NCI-H510A (cell line): ENCODE measurements at places on chromosomes 11 and 22.

DNA sequence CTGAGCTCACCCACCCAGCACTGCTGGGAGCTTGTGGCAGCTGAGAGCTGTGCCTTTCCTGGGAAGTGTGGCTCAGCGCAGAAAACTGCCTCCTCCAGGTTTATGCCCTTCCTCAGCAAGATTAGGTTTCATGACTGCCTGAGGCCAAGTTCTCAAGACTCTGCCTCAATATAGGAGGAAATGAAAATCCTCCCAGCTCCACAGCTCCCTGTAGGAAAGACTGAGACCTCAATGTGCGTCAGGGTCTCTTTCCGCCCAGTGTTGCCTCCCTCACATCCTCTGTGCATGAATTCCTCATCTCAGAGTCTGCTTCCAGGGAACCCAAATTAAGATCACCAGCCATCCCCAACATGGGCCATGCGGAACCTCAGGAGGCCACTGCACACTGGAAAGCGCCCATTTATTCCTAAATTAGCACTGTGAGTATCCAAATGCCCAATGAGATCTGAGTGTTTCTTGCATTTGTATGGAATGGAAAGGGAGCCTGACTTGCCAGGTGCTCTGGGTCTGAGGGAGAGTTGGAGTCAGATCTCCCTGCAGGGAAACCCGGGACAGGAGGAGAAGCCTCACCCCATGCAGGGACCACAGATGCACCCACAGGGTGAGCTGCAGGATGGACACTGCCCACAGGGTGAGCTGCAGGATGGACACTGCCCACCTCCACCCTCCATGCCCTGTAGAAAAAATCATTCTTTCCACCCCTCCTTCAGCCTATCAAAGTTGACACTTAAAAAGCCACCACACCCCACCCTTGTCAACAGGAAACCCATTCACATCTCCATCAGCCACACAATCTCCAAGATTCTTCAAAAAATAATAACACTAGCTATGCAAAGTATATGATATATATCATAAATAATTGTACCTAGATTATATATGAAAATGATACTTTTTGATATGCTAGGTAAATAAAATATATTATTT, 97.4 kb upstream of the IGLL5 start:
- DNase-seq, result no peak

DNA sequence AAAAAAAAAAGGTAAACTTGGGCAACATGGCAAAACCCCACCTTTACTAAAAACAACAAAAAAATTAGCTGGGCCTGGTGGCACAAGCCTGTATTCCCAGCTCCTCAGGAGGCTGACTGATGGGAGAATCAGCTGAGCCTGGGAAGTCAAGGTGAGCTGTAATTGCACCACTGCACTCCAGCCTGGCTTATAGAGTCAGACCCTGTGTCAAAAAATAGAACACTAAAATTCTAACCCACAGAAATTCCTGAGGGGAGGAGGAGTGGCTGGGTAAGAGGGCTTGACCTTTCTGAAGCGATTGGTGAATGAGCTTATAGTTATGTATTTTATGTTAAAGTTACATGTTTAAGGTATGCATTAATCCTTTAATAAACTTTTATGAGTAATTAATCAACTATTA, 53.3 kb downstream of the FAT3 start:
- DNase-seq, result no peak

GRCh38 chr22:42925598-42925997, 68.5 kb upstream of the ARFGAP3 start:
- DNase-seq, result no peak

DNA sequence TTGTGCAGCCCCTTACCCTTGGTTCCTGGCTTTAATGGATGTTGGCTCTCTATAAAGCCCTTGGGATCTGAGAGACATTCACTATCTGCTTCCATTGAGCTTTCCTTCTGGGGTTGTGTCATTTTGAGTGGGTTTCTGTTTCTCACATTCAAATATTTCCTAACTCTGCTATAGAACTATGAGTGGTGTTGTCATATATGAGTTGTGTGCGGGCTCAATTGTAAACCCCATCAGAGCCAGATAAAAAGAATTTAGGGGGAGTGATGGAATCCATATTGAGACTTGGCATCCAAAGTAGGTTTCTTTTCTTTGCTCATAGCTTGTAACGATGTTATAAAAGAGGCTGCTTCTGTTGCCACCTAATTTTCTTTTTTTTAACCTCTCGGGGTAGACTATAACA, 41.8 kb upstream of the SPON1 start:
- DNase-seq, result no peak

GRCh38 chr11:12673601-12673923, 659 bp upstream of the TEAD1 start:
- no peak for DNase-seq

GRCh38 chr11:61422226-61422625, 7.5 kb downstream of the CPSF7 start:
- no peak for DNase-seq

- DNase-seq, result no peak
Observed at GRCh38 chr11:19800162-19800561, 87.5 kb downstream of the NAV2 start.

DNA sequence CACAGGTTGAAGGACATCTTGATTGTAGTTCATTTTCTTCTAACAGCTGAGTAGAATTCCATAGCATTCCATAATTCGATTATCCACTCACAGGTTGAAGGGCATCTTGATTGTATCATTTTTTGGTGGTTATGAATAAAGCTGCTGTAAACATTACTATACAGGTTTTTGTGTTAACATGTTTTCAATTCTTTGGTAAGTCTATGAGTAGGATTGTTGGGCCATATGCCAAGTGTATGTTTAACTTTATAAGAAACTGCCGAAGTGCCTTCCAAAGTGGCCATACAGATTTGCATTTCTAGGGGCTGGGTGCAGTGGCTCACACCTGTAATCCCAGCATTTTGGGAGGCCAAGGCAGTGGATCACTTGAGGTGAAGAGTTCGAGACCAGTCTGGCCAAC, 44.6 kb downstream of the ANKRD42 start:
- no peak for DNase-seq

DNA sequence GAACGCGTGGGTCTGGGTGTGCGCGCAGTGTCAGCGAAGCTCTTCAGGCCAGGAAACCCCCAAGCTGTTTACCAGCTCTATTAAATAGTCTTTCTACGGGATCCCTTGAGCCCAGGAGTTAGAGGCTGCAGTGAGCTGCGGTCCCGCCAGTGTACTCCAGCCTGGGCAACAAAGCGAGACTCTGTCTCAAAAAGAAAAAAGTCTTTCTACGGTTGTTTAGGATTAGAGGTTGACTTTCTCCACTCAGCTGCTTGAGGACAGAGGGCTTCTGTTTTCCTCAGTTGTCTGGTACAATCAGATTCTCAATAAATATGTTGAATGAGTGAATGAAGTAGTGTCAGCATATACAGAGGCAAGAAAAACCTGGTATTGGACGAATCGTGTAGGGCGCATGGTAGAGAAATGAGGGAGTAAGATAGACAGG, 619 bp downstream of the SART1 start:
- no peak for DNase-seq

- DNase-seq, result no peak
Observed at GRCh38 chr11:10350334-10350733, 45.5 kb downstream of the ADM start.

GRCh38 chr11:76999597-76999996, 34.6 kb upstream of the B3GNT6 start:
- no peak for DNase-seq

DNA sequence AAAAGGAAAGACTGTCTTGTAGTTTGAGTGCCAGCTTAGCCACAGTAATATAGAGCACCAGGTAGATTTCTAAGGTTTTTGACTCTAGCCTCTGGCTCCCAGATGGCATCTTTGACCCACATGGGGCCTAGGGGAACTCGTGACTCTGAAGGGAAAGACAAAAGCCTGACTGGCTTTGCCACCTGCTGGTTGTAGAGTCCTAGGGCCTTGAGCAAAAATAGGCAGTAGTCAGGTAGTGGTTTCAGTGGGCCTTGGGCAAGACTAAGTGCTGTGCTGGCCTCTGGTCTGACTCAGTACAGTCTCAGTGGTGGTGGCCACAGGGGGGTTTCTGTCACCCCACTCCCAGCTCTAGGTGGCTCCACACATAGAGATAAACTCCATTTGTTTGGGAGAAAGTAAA, 349.4 kb downstream of the FAM181B start:
- no peak for DNase-seq

DNA sequence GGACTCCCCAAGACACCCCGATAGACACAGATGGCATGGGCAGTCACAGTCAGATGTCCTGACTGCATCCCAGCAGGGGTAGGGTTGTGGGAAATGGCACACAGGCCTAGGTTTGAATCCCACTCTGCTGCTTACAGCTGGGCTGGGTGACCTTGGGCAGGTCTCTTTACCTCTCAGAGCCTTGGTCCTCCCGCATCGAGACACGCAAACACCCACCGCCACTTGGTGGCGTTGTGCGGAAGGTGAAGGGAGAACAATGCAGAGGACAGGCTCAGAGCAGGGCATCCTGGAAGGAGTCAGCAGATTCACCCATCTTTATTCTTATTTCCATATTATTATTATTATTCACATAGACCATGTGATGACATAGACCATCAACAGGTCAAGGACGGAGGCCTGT, 140.5 kb downstream of the MIAT start:
- no peak for DNase-seq

GRCh38 chr11:120270386-120270785, 30.4 kb downstream of the POU2F3 start:
- no peak for DNase-seq

- no peak for DNase-seq
Observed at GRCh38 chr22:27311698-27312550, 489.6 kb downstream of the MN1 start.

GRCh38 chr11:103380031-103380430, 270.8 kb downstream of the DYNC2H1 start:
- DNase-seq, result no peak
